HEK293T (cell line): ENCODE measurements at places on chromosomes 6 and 20.

DNA sequence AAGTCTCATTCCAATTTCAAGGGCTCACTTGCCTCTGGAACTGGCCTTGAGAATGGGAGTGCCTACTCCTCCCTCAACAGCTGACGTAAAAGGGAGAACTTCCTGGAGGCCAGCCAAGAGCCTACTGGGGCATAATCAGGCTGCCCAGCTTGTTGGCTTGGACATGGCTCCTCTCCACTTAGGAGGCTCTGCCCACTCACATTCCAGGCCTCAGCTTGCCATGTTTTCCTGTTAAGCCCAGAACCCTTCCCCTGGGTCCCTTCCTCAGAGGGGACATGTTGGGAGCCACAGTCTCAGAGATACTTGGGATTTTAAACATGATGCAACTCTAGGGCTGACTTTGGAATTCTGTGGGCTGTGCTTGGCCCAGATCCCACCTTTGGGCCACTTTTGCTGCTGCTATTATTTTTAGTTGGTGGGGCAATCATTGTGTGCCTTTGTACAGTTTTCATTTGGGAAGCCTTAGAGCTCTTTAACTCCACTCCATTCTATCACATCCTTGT is 31.5 kb upstream of the ADTRP start:
- peak; percentile 12 for DNase-seq

GRCh38 chr6:108781419-108782100 is 66.7 kb upstream of the ARMC2 start:
- no peak for DNase-seq

DNA sequence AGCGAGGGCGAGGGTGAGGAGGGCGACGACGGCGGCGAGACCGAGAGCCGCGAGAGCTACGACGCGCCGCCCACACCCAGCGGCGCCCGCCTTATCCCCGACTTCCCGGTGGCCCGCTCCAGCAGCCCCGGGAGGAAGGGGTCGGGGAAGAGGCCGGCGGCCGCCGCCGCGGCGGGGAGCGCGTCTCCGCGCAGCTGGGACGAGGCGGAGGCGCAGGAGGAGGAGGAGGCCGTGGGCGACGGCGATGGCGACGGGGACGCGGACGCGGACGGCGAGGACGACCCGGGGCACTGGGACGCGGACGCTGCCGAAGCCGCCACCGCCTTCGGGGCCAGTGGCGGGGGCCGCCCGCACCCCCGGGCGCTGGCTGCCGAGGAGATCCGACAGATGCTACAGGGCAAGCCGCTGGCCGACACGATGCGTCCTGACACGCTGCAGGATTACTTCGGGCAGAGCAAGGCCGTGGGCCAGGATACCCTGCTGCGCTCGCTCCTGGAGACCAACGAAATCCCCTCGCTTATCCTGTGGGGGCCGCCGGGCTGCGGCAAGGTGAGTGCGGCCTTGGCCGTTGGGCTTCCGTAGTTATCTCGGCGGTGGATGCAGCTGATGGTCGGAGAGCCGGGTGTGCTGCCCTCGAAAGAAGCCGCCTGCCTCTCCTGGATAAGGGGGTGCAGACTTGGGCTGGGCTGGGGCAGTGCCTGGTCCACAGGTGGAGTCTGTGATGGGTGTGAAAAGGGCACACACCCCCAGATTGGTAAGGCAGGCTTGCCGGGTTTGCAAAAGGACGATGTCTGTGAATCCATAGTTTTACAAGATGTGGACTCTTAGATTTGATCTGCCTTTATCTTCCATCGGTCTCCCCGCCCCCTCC is 938 bp downstream of the WRNIP1 start:
- DNase-seq = no peak

GRCh38 chr6:37308069-37308815 is 45.5 kb upstream of the RNF8 start:
- DNase-seq = peak; percentile 15

DNA sequence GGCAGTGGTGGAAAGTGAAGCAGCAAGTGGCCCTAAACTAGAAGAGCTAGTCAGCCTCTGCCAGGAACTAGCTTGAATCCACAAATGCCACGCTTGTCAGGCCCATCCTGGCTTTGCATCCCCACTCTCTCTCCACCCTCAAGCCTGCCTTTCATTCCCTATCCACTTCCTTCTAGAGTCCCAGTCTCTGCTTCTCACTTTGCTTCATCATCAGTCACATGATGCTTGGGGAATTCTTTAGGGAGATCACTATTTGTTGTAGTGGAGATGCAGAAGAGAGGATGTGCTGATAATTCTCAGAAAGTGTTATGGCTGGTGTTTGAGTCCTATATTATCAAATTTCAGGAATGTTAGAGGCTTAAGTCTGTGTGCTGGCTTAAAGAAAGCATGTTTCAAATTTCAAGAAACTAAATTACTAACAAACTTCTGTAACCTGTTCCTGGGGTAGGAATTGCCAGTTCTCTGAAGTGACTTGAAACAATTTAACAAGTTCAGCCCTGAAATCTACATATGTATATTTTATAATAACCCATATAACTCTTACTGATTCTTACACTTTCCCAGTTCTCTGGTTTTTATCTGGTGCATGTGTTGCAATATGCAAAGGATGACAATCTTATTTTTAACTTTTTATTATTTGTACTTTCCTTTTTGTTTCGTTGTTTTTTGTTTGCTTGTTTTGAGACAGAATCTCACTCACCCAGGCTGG is 7.5 kb downstream of the TRIM39 start:
- DNase-seq = no peak

DNA sequence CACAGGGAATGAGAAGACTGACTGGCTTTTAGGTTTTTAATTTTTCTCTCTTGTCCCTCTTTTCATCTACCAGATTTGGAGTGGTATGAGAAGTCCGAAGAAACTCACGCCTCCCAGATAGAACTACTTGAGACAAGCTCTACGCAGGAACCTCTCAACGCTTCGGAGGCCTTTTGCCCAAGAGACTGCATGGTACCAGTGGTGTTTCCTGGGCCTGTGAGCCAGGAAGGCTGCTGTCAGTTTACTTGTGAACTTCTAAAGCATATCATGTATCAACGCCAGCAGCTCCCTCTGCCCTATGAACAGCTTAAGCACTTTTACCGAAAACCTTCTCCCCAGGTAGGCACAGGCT is 644 bp downstream of the MAD2L1BP start:
- DNase-seq = no peak

DNA sequence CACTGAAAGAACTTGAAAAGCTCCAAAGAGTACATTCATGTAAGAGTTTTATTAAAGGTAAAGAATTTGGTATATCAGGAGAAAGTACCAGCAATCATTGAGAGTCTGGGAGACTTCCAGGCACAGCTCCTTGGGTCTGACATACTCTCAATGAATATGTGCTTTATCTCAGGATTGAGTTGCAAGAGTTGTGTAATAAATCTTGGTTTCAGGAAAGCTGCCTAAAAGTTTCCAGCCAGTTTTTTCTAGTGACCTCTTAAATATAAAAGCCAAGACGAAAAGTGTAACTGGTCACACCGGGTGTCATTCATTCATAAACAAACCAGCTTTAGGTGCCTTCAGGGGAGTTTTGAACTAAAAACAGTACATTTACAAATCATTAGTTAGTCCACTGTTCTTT is 21.6 kb upstream of the GJA1 start:
- no peak for DNase-seq

DNA sequence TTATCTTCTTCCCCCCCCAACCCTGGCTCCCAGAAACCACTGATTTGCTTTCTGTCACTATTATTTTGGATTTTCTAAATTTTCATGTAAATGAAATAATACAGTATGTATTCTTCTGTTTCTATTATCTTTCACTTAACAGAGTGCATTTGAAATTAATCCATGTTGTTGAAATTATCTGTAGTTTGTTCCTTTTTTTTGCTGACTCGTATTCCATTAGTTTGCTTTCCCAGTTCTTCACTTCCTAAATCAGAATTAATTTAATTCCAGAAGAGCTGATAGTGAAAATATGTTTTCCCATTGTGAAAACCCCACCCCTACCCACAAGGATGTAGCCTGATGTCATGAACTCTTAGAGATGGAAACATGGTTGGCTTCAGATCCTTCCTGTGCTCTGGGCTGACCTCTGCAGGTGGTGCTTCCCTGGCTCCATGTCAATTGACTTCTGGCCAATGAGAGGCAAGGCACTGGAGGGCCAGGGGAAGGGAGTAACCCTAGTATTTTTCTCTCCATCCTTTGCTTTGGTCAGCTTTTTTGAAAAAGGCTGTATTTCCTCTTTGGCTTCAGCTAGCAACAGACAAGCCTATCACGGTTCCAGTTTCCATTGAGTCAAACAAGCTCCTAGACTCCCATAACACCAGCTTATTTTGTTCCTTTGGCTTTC is 244.4 kb upstream of the HSF2 start:
- DNase-seq = no peak

GRCh38 chr20:20457392-20458126 is 89.7 kb downstream of the INSM1 start:
- no peak for DNase-seq

GRCh38 chr20:24208652-24209051 is 220.1 kb upstream of the GGTLC1 start:
- DNase-seq = peak; percentile 16

- DNase-seq = no peak
These were observed 324.5 kb downstream of the SOX4 start for GRCh38 chr6:21918041-21918440.

DNA sequence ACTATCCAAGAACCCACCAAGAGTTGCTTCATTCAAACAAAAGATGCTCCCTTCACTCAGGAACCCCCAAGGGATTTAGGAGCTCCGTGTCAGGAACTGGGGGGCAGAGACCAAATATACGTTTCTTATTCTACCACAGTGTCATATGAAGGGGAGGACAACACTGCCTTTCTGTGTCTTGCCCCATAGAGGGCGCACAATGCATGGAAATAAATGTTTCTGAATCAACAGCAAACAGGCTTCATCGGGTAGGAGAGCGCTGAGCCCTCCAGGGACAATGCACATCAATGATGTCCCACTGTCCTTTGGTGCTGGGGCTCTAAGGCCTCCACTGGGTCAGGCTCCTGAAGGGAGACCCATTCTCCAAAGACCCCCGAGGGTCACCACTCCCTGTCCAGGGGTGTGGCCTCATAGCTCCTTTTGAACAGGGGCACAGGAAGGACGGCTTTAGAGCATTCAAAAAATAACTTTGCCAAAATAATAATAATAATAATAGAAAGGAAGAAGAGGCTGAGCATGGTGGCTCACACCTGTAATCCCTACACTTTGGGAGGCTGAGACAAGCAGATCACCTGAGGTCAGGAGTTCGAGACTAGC is 31.1 kb downstream of the PLG start:
- DNase-seq = peak; percentile 63

DNA sequence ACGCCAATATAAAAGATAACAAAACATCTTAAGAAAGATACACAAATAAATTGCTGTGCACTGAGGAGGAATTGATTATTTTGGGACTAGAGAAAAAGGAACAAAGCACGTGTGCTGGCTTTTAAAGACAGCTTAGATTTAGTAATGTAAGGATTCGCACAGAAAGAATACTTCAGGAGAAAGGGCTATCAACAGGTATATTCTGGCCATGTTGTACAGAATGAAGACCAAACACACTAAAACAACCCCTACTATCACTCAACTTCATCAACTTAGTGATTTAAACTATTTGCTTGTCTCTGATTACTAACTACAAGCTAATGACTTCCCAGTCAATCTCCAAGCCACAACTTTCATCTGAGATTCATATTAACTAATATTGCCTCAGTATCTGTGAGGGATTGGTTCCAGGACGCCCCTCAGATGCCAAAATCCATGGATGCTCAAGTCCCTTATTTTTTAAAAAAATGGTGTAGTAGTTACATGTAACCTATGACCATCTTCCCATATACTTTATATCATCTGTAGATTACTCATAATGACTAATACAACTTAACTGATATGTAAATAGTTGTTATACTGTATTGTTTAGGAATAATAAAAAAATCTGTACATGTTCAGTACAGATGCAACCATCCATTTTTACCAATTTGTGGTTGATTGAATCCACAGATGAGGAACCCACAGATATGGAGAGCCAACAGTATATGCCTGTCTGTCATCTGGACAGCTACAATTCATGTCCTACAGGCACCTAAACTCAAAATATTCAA is 4.5 kb downstream of the DEK start:
- DNase-seq = no peak

GRCh38 chr20:60695226-60696000 is 556.6 kb upstream of the CDH4 start:
- no peak for DNase-seq

- no peak for DNase-seq
These were observed 13.0 kb downstream of the TMEM181 start for GRCh38 chr6:158572653-158573541.

DNA sequence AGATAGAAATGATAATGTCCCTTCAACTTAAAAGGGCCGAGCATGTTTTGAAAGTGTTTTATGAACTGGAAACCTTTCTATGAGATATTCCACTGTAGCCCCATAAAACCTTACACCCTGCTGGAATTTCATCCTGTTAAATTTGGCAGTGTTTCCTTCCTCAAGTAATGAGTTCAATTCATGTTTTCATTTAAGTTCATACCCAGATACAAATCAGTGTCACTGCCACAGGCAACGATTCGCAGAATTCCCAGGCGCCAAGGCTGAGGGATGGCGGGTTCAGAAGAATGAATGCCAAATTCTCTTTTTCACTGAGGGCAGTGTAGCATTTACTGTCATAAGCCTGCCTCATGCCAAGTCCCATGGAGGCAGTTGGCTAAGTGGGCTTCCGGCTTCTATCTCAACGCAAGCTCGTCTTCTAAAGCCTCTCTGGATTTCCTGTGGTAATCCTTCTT is 511.8 kb upstream of the ID4 start:
- DNase-seq = no peak

DNA sequence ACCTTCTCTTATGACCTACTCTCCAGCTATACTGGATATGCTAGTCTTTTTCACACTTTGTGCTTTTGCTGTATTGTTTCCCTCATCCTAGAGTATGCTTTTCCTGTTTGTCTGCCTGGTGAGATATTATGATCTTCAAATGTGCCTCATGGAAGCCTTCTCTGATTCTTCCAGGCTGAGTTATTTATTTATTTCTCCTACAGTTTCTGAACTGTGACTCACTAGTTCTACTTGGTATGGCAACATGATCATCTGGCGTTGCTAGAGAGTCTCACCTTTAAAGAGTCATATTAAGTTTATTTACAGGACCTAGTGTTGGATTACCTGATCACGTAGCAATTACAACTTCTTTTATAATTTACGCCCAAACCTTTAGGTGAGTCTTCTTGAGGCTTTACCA is 81.2 kb upstream of the HDAC2 start:
- no peak for DNase-seq

DNA sequence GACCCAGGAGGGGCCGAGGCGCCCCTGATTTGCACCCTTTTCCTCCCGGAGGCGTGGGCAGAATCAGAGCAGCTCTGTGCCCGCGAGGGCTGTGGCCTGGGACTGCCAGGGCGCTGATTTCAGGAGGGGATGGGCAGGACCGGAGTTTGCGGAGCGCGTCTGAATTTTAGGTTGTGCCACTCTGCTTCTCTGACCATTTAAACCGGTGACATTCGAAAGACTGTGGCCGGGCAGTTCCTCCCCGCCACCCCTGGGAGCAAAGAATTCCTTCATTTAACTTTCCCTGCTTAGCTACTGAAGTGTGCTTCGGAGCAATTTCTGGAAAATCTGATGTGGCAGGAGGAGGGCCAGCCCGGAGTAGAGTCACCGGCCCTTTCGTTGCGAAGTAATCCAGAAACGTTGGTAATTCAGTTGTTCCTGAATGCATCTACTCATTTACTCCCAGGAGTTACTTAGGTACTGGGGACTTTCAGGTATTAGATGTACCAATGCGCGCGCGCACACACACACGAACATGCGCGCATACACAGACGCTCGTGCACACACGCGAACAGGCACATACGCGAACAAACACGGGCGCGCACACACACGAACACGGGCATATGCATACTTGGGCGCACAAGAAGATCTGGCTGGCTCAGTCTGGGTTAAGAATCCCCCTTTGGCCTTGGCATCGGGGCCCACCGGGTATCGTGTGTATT is 568 bp downstream of the CCDC170 start:
- DNase-seq = no peak
